ENCODE measurements at places on chromosomes 3 and 15.

GRCh38 chr15:47794252-47794914 is 77.1 kb downstream of the SEMA6D start:
- no peak for DNase-seq

GRCh38 chr3:119469418-119470189 is 841 bp downstream of the POGLUT1 start:
- DNase-seq: no peak

DNA sequence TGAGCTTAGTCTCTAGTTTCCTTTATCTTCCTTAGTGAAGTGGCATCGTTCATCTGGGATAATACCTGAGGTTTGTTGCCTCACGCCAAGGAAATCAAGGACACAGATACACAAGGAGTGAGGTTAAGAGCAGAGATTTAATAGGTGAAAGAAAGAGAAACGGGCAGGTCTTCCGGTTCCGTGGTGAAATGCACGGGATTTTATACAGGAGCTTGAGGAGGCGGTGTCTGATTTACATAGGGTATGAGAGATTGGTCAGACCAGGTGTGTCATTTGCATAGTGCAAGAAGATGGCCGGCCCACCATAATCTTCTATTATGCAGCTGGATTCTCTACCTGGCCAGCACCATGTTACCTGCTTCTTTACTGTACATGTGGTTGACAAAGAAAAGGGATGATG is 17.2 kb downstream of the ARRDC4 start:
- no peak for DNase-seq

GRCh38 chr15:32869776-32870175 is 152.0 kb downstream of the GREM1 start:
- DNase-seq: no peak

- no peak for DNase-seq
Measured at GRCh38 chr3:120182613-120183511, 88.6 kb upstream of the GSK3B start.

GRCh38 chr15:45469027-45469426 is 53.5 kb downstream of the SLC30A4 start:
- no peak for DNase-seq

GRCh38 chr3:11555211-11555782 is 88.4 kb downstream of the VGLL4 start:
- DNase-seq: no peak

- DNase-seq: no peak
Measured at GRCh38 chr3:24538891-24539290, 44.2 kb upstream of the THRB start.

GRCh38 chr3:140034058-140034457 is 99.1 kb downstream of the CLSTN2 start:
- no peak for DNase-seq

DNA sequence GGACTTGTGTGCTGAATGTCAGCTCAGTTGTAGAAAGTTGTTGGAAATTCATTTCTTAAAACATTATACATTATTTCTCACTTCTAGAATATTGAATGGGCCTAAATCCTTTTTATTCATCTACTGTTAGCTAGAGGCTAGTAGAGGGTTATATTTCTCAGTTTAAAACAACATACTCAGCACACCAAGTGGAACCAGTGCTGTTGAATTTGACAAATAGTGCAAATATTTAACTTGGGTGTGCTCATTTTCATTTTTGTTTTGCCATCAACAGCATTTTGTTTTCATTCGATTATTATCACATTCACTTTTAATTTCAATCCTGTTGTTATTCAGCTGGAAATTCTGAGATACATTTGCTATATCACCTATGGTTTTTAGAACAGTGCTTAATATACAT is 269.4 kb upstream of the PEX5L start:
- DNase-seq: no peak

- DNase-seq: no peak
Measured at GRCh38 chr3:188889054-188889491, 282.7 kb upstream of the TPRG1 start.

- no peak for DNase-seq
Measured at GRCh38 chr3:53628536-53629401, 134.4 kb downstream of the CACNA1D start.

DNA sequence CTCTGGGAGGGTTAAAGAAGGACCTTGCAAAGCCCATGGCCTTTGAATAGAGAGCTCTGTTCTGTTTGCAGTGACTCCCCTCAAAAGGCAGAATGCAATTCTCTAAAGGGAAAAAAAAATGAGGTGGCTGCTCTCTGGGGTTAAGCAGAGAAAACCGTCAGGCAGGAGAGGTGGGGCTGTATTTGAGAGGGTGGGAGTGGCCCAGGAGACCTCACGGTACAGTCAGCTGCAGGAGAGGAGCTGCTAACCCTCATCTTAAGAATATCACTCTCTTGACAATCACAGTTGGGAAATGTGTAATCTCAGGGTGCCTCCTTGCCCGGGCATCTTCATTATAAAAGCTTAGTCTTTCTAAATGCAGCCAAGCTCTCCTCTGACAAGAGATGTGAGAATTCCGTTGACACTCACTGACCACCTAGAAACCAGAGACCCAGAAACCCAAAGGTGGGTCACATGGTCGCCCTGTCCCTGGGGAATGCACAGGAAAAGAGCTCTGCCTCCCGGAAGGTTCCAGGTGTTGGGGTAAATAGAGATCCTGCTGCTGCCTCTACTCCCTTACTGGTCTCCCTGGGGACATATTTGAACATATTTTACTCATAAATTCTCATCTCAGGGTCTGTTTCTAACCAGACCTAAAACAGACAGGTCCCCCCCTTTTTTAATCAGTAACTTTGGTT is 159.1 kb upstream of the CTDSPL start:
- DNase-seq: no peak

GRCh38 chr15:46232471-46232870 is 597.6 kb downstream of the SQOR start:
- DNase-seq: no peak

DNA sequence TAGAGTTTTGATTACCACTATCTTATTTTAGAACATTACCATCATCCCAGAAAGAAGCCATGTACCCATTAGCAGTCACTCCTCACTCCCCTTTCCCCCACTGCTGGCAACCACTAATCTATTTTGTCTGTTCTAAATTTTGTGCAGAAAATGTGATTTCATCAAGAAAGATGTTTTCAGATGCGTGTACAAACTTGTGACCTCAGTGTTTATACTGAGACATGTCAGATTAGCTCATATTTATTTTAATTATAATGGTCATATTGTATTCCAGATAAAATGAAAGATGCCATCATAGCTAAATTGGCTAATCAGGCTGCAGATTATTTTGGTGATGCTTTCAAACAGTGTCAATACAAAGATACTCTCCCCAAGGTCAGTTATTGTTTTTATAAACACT is 27.8 kb downstream of the PDCD6IP start:
- DNase-seq: no peak

- no peak for DNase-seq
Measured at GRCh38 chr15:60070838-60071493, 66.9 kb downstream of the FOXB1 start.

GRCh38 chr15:29904757-29905417 is 82.6 kb upstream of the TJP1 start:
- no peak for DNase-seq

- no peak for DNase-seq
Measured at GRCh38 chr3:188036375-188037194, 117.4 kb upstream of the LPP start.

DNA sequence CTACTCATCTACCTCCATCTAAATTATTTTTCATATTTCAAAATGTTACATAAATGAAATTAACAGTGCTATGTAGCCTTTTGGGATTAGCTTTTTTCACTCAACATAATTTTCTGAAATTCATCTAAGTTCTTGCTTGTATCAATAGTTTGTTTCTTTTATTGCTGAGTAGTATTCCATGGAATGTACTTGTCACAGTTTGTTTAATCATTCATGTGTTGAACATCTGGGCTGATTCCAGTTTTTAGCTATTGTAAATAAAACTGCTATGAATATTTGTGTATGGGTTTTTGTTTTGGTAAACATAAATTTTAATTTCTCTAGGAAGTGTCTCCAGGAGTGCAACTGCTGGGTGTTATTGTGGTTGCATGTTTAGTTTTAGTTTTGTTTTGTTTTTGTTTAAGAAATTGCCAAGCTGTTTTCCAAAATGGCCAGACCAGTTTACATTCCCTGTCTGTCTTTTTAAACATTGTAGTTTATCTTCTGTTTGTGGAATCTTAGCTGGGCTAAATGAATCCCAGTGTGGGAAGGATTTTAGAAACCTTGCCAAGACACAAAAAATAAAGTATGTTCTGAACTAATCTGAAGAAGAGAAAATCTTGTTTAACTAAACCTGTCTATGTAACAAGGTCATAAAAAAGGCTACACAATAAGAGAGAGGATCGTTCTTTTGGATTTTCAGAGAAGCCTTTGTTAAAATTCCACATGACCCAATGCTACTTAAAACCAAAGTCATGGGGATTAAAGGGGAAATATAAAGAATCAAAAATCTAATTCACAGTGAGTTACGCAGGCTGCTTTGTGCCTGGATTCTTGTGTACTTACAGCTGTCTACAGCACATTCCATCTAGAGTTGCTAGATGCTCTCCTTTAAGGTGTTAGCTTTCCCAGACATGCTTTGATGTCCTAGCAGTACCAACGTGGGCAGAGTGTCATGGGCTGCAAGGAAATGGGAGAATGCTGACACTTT is 129.2 kb upstream of the SUCLG2 start:
- no peak for DNase-seq

DNA sequence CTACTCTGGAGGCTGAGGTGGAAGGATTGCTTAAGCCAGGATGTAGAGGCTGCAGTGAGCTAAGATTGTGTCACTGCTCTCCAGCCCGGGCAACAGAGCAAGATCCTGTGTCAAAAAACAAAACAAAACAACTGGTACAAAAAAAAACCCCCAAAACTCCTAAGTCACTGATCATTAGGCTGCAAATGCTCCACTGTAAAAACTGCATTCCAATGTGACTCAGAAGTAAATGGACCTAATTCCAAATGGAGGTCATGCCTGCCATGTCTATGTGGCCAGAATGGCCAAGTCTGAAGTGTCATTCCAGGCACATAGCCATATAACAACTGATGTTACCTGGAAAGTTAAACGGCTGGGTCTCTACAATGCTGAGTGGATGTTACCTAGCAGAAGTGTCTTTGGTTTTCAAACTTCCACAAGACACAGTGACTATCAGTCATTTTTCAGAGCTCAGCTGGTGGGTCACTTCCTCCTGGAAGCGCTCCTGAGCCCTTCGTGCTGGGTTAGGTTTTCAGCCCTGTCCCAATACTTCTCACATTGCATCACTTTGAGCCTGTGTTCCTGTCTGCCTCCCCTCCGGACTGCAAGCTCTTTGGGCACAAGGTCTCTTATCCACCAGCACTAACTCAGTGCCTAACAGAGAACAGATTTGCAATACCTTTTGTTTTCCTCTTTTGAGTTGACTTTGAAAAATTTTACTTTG is 10.6 kb downstream of the FSTL1 start:
- DNase-seq: no peak

DNA sequence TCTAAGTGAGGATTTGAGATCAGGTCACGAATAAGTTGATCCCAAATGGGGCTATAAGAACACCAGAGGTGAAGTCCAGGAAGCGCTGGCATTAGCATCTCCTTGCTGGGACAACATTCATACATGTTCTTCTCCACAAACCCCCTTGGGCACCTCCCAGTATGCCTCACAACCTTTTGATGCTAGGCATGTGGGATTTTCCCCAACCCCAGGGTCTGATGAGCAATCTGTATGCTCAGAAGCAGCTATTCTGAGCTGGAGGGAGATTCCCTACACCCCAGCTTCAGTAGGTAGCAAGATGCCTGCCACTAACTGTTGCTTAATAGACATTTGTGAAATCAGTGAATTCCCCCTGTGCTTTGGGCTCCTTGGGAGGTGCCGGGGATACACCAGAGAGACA is 32.2 kb downstream of the SLC6A11 start:
- DNase-seq: no peak

- DNase-seq: no peak
Measured at GRCh38 chr15:33584797-33585196, 274.0 kb downstream of the RYR3 start.

- no peak for DNase-seq
Measured at GRCh38 chr3:126917232-126917804, 65.6 kb upstream of the PLXNA1 start.

DNA sequence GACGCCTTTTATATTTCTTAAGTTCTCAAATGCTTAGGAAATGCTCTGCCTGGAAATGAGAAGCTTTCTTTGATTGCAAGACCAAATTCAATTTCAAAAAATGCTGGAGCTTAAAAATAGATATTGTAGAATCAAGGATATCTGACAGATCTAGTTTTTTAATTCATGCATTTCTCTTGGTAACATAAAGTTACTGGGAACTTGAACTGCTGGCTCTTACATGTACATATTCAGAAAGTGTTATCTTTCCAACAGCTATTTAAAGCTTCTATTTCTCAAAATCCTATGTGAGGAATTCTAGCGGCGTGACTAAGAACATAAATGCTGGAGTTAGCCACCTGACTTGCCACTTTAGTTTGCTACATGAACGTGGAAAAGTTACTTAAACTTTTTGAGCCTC is 109.3 kb downstream of the C3orf38 start:
- no peak for DNase-seq

DNA sequence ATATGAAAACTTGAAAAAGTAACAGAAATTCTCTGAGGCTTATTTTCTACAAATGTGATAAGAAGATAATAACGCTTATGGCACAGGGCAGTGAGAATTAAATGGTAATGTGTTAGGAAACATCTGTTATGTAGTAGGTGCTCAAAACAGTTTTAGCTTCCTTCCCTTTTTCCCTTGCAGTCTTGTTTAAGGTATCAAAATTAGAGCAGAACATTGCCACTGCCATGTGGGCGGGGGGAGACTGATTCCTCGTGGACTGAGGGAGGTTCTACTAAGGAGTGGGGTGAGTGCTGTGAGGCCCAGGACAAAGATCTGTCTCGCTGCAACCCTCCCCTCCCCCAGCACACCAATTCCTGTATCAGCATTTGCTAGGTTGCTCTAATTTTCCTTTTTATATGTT is 702.4 kb downstream of the TUSC7 start:
- DNase-seq: no peak

DNA sequence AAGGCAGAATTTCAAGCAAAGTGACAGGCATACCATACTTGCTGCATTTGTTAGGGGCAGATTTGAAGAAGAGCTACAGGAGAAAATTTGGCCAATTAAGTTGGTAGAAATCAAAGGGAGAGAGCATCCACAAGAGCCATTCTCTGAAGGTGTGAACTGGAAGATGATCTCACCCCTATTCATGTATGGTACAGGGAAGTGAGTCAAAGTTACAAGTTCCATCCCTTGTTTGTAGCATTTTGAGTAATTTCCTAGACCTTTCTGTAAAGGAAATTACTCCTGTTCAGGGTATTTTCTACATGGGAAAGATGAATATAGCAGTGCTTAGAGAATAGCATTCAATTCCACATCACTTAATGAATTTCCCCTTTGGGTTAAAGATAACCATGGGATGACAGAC is 28.4 kb downstream of the TTC14 start:
- no peak for DNase-seq

GRCh38 chr15:67660446-67660845 is 117.9 kb downstream of the MAP2K5 start:
- DNase-seq: no peak

DNA sequence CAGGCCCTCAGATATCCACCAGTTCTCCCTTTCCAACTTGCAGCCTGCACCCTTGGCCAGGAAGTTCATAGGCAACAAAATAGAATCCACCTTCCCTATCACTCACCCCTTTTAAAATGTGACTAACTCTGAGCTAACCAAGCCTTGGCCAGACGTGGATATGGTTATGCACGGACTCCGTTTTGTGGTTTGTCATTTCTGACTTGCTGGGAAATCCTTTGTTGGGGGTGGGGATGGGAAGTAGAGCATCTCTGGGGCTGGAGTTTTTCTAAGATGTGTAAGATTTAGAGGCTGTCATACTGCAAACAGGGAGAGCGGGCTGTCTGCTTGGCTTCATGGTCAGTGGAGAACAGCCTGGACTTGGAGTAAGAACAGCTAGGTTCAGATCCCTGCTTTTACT is 62.6 kb downstream of the SMAD3 start:
- no peak for DNase-seq

- peak; percentile 14 for DNase-seq
Measured at GRCh38 chr15:98085003-98085639, 124.6 kb downstream of the ARRDC4 start.

All from NCI-H2081 treated with DMSO at 0.1 percent for 48 hours (cell line).